ENCODE measurements at places on chromosomes 4 and X.
A peak's percentile ranks its signal among the peaks of the same experiment; 100 is the strongest.

DNA sequence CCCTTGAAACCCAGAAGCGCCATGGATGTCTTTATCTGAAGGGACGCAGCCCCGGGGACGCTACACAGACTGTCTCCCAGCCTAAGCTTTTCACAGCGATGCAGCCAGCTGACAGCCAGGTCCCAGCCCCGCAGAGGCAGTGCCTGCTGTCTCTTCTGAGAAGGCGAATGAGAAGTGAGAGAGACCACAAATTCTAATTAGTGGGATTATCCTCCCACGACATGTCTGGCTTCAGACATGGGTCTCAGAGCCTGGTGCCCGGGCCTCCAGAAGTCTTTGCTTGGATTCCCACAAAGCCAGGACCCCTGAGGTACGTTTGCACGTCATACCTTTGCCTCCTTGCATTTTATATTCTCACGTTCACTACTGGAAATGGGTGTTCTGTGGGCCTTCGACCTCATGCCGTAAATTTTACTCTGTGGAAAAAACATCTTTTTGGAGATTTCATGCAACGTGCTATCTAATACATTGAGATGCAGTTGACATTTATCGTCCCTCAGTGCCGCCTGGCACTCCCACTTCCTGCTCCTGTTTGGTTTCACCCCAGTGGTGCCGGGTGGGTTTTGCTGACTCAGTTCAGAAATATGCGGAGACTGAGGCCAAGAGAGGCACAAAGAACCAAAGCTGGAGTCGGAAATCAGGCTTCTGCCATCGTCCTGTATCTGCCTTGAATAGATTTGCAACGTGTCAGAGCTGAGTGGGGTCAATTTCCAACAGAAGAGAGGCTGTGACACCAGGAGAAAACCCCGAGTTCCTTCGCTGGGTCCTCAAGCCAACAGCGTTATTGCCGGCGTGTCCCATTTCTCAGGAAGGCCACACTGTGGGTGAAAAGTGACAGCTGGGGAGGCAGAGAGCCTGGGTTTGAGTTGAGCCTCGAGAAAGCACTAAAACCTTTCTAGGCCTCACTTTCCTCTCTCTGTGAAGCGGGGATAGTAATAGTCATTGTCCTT, 114.4 kb downstream of the STK32B start:
- DNase-seq = peak; percentile 23

DNA sequence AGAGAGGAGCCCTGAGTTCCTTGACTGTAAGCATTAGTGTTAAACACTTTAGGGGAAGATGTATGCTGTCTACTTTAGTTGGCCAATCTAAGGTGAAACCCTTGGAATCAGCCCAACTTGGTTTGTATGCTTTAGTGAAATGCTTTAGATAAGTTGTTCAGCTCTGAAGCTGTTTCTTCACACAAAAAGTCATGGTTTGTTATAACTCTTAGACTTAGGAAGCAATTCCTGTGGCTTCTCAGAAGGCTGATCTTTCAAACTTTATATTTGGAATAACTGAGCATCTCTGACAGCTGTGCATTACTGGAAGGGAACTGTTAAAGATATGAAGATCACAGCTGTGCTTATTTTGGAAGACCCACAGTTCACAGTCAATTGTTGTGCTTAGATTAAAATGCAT, 714.1 kb downstream of the FAT4 start:
- peak; percentile 68 for DNase-seq

GRCh38 chr4:148922497-148922896, 480.3 kb upstream of the NR3C2 start:
- no peak for DNase-seq

- no peak for DNase-seq
These were observed 12.1 kb downstream of the UNC5C start for GRCh38 chr4:95536650-95537049.

GRCh38 chr4:183611210-183611830, 47.7 kb downstream of the RWDD4 start:
- DNase-seq = no peak

DNA sequence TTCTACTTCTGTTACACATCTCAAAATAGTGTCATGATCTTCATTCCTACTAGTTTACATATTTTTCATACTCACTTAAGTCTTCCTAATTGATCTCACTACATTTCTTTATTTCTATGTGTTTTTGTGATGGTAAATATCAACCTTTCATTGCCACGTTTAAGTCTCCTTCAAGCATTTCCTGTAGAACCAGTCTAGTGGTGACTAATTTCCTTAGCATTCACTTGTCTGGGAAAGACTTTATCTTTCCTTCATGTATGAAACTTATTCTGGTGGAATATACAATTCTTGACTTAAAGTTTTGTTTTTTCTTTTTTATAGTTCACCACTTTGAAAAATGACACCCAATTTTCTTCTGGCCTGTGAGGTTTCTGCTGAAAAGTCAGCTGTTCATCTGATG, 181.4 kb upstream of the NEIL3 start:
- peak; percentile 82 for DNase-seq

DNA sequence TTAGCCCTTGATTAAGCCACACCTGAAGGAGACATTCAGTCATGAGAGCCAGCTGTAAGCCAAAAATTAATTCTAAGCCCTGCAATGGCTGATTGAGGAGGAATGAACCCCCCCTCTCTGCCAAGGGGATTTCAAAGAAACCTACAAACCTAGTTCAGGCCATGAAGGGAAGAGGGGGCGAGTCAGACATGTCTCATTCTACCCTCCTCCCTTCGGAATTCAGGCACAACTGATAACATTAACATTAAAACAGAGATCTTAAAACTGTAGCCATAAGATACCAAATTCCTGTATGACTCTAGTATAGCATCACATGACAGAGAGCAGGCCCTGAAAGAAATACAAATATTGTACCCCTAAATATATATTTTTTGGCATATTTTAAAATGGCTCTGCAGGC, 40.4 kb upstream of the AFAP1 start:
- no peak for DNase-seq

- DNase-seq = no peak
These were observed 11.7 kb downstream of the RELL1 start for GRCh38 chr4:37674439-37674838.

- DNase-seq = no peak
These were observed 930.7 kb downstream of the CCSER1 start for GRCh38 chr4:91057871-91058270.

GRCh38 chrX:46759645-46759974, 692 bp upstream of the SLC9A7 start:
- peak; percentile 43 for DNase-seq

- peak; percentile 62 for DNase-seq
These were observed 730 bp downstream of the MANBA start for GRCh38 chr4:102759831-102760644.

DNA sequence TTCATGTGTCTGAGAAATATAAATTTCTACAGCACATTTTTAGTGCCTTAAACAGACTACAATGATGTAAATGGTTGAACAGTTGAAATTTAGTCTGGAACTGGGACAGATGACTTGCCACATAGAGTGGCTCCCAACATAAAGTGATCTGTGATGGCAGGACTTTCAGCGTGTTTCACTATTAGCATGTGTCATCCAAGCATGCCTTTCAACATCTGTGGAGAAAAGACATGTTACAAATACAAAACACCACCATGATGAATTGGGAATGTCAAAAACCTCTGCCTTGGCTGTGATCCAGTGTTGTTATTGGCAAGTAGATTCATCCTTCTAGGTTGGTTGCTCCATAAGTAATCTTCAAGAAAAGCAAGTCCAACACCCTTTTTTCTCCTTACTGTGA, 348.7 kb downstream of the MAPK10 start:
- peak; percentile 96 for DNase-seq

DNA sequence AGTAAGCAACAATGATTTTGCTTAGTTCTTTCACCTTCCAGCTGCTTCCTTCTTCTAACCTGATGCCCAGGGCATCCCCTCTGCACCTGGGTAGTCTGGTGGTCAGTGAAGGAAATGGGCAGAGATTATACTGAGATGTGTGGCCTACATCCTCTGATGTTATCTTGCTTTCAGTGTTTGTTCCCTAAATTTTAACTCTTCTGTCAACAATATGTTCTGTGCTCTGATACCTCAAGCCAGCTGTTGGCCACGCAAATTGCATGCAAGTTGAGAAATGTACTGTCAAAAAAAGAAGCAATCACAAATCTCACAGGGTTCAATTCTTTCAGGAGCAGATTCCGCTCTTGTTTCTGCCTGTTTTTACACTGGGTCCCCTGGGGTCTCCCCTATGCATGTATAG, 73.8 kb downstream of the FBXW7 start:
- no peak for DNase-seq

- DNase-seq = no peak
These were observed 87.8 kb downstream of the GPRASP3 start for GRCh38 chrX:102808336-102808735.

- no peak for DNase-seq
These were observed 62.6 kb downstream of the DDX53 start for GRCh38 chrX:23062359-23062758.

- DNase-seq = no peak
These were observed 61.1 kb downstream of the FRYL start for GRCh38 chr4:48718818-48719465.

GRCh38 chr4:154135576-154135975, 346.7 kb upstream of the SFRP2 start:
- DNase-seq = no peak

- no peak for DNase-seq
These were observed 66.9 kb upstream of the PCDH7 start for GRCh38 chr4:30653291-30653690.

DNA sequence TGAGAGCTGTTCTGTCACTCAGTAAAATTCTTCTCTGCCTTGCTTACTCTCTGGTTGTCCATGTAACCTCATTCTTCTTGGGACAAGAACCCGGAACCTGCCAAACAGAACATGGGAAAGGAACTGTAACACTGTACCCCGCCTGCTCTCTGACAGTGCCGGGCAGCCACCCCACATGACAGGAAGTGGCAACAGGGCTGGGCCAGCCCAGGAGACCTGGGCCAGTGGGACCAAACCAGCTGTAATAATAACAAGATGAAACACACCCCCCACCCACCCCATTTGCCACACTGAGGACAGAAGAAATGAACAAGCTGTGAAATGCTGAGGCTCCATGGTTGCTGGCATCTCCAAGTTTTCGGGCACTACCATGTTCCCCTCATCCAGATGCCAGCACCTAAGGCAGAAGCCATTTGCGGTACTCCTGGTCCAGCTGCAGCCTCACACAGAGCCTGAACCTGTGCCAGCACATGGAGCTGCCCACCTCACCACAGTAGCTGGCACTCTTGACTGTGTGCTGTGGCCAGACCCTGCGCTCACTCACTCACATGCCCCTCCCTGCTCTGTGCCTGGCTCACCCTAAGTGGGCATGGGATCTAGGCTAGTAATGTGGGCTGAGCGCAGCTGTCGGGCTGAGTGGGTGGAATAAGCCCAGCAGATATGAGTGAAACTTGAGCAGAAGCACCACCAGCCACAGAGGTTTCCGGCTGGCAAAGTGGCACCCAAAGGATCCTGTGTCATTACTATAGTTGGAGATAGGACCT, 126.2 kb upstream of the UGT8 start:
- no peak for DNase-seq

GRCh38 chr4:151294833-151295496, 18.0 kb downstream of the PRSS48 start:
- no peak for DNase-seq

DNA sequence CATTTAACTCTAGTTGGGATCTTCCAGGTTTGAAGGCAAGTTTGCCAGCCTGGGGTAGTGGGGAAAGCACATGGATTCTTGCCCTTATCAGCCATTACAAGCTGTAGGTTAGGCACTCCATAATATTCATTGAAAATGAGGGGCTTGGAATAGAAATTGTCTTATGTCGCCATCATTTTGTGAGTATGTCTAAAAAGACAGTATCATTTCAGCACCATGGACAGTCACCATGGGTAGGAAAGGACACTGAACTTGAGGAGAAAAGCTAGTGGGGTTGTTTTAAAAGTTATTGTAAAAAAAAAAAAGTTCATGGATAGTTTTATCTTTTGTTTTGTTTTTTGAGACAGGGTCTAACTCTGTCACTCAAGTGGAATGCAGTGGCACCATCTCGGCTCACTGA, 356.1 kb downstream of the HNRNPD start:
- peak; percentile 21 for DNase-seq

- DNase-seq = peak; percentile 19
These were observed 540.0 kb downstream of the SPRY1 start for GRCh38 chr4:123936621-123937043.

- DNase-seq = no peak
These were observed 552 bp downstream of the TCEAL9 start for GRCh38 chrX:103356858-103357257.

- DNase-seq = peak; percentile 50
These were observed 120.5 kb downstream of the ENPP6 start for GRCh38 chr4:184097241-184097605.

GRCh38 chr4:18733961-18734360, 712.4 kb upstream of the LCORL start:
- DNase-seq = no peak

- no peak for DNase-seq
These were observed 867.6 kb downstream of the FAT4 start for GRCh38 chr4:126182336-126182735.

- DNase-seq = no peak
These were observed 121.1 kb upstream of the NDST4 start for GRCh38 chr4:115234405-115235093.

DNA sequence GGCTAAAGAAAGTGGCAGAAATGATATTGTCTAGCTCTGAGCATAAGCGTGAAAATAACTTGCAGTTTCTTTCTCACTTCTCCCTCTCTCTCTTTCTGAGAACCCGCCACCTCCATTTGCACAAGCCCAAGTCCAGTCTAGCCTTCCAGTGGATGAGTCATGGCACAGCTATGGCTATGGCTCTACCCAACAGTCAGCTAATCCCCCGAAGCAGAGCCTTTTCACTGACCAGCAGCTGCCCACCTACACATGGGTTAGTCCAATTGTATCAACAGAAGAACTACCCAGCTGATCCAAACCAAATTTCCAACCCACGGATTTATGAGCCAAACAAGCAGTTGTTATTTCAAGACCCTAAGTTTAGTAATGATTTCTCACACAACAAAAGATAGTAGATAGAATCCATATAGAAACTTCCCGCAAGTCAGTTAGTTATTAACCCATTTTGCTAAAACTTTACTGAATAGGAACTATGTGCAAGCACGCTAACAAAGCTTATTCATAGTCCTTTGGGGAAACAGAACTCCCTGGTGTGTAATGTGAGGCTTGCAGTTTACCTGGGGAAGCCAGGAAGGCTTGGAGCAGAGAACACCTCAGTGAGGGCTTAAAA, 282.3 kb downstream of the INPP4B start:
- peak; percentile 15 for DNase-seq

DNA sequence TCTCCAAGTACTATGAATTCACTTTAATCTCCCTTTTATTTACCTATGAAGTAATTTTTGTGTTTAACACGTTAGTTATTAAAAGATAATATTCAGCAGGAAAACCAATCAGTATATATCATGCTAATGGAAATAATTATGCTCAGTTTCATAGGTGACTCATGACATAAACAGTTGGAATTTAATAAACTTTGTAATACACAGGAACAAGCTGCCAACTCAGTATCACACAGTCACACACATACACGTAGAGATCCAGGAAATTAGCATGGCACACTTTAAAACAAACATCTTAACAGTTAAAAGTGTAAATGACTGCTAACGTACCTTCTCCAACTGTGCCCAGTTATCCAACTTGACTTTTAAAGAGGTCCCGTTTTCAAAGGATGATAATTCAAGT, 2.3 kb downstream of the SPATA4 start:
- DNase-seq = peak; percentile 60
